ENCODE measurements at places on chromosomes 4 and X.

DNA sequence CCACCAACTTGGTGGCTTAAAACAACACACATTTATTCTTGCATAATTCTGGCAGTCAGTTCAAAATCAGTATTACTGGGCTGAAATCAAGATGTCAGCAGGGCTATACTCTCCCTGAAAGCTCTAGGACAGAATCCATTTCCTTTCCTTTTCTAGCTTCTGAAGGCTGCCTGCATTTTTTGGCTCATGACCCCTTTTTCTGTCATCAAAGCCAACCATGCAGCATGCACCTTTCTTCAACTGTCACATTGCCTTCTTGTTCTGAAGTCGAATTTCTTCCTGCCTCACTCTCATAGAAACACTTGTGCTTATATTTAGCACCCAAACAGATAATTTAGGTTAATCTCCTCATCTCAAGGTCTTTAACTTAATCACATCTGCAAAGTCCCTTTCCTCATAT, 79.8 kb upstream of the PPP1R2C start:
- no peak for DNase-seq

- peak; percentile 14 for DNase-seq
These were observed 229.8 kb upstream of the TEX13C start for GRCh38 chrX:125089761-125090445.

DNA sequence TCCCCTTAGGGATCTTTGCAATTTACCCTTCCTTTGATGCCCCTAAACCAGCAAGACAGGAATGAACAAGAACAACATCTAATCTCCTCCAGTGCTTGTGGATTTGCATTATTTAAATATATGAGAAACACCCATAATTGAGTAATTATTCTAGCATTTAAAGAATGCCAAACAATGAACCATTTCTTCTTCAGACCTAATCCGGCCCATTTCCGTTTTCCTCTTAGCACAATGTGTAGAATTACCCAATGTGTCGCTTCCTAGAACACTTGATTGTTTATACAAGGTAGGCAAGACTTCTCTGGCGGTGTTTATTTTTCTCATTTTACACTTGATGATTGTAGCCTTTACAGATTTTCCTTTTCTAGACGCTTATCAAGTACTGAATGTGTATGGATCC, 43.5 kb downstream of the CLDN34 start:
- no peak for DNase-seq

DNA sequence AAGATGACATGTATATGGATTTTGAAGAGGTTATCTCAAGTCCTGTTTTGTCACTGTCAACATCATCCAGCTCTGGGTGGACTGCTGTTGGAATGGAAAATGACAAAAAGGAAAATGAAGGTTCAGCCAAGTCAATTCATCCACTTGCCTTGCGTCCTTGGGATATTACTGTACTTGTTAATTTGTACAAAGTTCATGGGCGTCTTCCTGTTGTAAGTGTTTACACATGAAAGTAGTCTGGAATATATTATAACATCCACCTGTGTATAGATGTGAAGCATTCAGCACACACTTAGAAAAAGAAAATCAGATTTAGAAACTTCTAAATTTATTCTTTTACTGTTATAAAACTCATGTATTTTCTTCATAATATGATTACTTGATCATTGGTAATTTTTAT, 67.2 kb downstream of the BLTP1 start:
- DNase-seq, result no peak

DNA sequence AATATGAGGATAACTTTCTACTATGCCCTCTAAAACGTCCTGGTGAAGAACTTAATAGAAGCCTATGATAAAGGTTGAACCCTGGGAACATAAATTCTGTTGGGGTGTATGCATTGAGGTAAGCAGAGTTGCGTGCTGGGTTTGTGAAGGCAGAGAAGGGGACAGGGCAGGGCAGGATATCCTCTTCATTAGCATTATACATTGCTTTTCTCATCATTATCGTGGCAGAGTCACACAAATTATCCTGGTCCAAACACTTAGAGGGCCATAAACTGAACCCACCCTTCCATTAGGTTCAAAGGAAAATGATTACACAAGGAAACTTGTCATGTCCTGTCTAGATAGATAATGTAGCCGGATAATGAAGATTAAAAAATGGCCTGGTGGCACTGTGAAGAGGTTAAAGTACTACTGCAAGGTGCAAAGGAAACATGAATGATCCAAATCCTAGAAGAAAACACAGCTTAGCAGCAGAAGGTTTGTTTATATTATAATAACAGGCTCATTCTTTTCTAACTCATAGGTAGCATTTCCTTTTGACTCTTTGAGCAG, 189.1 kb downstream of the SPCS3 start:
- DNase-seq, result no peak

GRCh38 chr4:19693936-19694570, 557.7 kb upstream of the SLIT2 start:
- no peak for DNase-seq

DNA sequence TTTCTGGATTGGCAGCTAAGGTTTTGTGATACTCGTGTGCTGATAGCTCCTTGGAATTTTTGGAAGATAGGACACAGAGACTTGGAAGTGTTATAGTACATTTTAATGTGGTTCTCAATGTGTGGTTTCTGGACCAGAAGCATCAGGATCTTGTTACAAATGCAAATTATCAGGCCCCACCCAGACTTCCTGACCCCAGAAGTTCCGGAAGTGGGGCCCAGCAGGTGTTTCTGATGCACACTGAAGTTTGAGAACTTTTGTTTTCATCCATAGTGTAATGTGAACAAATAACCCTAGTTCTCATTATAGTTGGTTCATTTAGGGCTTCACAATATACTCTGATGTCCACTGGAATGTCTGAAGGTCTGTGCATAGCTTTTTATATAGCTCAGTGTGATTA, 49.6 kb downstream of the LAMP2 start:
- peak; percentile 79 for DNase-seq

- no peak for DNase-seq
These were observed 218.2 kb downstream of the AASDH start for GRCh38 chr4:56169061-56169460.

DNA sequence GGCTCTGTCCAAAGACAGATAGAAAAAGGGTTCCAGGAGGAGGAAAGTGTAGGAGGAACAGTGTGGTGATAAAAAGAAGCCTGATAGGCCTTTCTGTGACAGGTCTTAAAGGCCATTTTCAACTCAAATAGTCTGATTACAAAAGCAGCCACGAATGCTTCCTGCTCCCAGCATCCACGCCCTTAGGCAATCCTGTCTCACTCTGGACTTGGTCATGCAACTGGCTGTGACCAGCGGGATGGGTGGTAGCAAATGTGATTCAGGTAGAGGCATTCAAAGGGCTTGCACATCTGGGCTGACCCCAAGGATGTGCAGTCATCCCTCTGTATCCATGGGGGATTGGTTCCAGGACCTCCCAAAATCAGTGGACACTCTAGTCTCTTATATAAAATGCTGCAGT, 14.4 kb upstream of the SEPSECS start:
- DNase-seq, result no peak

- DNase-seq, result peak; percentile 46
These were observed 2.2 kb downstream of the MAMLD1 start for GRCh38 chrX:150365051-150365989.

DNA sequence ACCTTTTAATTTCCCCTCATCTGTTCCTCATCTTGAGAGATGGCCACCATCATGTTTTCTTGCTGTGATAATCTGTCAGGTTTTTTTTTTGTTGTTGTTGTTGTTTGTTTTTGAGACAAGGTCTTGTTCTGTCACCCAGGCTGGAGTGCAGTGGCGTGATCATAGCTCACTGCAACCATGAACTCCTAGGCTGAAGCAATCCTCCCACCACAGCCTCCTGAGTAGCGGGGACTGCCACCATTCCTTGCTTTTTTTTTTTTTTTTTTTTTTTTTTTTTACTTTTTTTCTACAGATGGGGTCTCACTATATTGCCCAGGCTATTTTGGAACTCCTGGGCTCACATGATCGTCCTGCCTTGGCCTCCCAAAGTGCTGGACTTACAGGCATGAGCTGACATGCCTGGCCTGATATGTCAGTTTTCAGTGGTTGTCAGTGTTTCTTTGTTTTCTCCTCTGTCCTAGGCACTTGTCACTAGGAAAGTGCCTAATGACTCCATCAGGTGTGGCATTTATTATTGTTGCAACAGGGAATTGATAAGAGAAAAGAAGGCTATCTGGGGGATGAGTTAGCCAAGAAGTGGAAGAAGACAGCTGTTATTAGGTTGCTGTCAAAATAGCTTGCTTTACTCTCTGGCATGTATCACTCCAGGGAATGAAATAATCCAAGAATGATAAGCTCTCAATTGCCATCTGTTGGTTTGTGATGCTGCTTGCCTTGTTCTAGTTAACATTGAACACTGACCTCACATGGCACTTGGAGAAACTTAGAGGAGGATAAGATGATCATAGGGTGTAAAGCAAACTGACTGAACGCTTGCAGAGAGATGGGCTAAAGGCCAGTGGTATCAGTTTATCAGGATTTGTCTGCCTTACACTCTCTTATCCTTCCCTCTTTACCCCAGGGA, 41.7 kb downstream of the TMEM164 start:
- no peak for DNase-seq

GRCh38 chrX:38879631-38880220, 78.5 kb downstream of the MID1IP1 start:
- DNase-seq, result peak; percentile 23

GRCh38 chr4:1534876-1535526, 128.8 kb upstream of the NKX1-1 start:
- DNase-seq, result no peak

DNA sequence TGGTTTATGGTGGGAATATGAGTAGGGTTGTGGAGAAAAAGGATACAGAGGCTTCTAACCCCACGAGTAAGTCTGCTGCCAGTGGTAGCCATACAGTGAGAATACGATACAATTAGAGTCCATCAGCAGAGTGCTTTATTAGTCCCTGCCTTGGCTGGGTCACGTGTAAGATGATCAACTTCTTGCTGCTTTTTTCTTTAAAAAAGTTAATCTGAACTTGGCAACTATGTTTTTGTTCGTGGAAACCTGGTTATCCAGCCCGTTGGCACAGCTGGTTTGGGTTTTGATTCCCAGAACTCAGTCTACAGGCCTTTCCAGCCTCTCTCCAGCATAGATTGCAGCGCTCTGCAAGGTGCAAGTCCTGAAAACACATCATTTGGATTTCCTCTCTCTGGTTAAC, 53.1 kb upstream of the LSM6 start:
- DNase-seq, result no peak

DNA sequence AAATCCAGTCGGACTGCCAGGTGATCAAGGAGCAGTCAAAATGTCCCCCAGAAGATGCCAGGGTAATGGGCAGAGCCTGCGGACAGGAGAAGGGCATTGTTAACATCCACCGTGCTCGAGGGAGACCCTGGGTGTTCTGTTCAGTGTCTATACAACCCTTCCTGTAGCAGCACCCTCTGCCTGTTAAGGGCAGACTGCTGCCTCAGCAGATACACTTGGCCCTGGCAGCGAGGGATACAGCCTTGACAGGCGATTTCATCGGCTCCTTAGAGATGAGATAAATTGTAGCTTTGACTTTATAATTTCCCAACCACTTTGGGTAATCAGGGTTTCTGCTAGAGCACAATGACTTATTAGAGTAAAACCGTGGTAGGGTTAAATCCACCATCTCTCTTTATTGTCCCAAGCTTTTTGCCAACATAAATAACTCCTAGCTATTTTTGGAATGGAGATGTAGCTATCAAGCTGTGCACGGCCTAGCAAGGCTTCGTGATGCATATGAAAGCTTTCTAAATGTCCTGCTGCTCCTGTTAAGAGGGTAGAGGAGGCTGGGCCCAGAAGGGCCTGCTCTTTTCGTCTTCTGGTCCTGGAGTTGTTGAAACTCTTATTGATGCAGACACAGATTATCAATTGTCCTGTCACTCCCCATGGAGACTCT, 195.9 kb downstream of the CPEB2 start:
- no peak for DNase-seq

- DNase-seq, result no peak
These were observed 4.1 kb downstream of the ZNF827 start for GRCh38 chr4:145934434-145935047.

GRCh38 chr4:73683456-73683855, 56.9 kb upstream of the CXCL8 start:
- no peak for DNase-seq

DNA sequence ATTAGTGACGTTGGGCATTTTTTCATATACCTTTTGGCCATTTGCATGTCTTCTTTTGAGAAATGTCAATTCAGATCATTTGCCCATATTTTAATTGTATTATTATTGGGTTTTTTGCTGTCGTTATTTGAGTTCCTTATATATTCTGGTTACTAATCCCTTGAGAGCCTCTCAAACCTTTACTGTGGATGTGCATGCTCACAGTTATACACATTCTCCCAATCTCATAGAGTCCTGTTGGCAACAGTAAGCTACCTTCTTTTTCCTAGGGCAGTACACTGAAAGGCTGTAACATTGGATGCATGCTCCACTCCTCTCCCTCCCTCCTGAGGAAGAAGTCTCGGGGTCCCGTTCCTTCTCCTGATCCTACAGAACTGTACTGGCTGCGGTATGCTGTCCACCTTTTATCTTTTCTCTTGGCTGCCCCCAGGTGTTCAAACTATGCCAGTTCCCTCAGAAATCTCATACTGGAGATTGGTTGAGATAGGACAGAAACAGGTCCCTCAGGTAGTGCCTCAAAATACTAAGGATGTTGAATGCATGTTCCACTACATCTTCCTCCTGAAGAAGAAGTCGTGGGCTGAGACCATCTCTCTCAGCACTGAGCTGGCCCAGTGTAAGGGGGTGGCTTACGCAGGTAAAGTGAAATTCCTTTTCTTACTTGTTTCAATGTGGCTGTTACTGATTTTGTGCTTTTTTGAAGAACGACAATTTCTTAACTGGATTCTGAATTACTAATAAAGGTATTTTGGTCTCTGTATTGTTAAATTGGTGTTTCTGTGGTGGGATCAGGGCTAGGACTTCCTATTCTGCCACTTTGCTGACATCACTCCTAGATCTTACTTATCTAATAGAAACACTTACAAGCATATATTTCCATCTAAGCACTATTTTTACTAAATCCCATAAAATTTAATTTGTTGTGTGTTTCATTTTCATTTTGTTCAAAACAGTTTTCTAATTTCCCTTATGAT, 145.4 kb upstream of the HUWE1 start:
- peak; percentile 30 for DNase-seq

GRCh38 chr4:177427192-177427591, 15.0 kb downstream of the AGA start:
- DNase-seq, result no peak

DNA sequence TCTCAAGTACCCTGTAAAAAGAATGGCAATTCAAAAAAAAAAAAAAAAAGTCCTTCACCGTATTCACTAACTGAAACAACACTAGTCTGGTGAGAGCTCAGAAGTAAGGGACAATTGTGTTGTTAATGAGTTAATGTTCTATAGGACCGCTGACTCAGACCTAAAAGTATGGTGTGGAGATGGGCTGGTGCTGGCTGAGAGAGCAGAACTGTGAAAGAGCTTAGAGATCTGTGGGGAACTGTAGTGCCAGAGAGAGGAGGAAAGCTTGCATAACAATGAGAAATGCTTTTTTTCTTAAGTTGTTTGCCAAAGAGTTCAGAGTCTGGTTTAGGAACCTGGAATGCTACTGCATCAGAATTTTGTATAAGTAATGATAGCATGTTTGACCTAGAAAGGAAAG, 65.1 kb downstream of the LHFPL1 start:
- DNase-seq, result no peak
